CD4-positive, alpha-beta T cell treated with Interleukin-10 for 1 hour (primary cell): ENCODE measurements at places on chromosomes 1 and 21.

GRCh38 chr1:109120356-109120755 lies 6.4 kb downstream of the ELAPOR1 start:
- no peak for DNase-seq

DNA sequence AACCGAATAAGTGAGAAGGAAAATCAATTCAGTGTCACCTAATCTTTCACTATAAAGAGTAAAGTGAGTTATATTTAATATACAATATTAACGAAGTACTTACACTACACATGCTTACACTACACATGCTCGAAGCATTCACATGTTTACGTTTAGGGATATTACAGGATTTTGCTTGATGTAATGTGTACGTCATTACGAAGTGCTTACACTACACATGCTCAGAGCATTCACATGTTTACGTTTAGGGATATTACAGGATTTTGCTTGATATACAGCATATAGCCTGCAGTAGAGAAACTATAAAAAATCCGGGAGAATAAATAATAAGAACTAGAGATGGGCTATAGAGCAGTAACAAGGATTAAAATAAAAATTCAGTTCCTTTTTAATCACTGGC lies 538.8 kb upstream of the CXADR start:
- no peak for DNase-seq

DNA sequence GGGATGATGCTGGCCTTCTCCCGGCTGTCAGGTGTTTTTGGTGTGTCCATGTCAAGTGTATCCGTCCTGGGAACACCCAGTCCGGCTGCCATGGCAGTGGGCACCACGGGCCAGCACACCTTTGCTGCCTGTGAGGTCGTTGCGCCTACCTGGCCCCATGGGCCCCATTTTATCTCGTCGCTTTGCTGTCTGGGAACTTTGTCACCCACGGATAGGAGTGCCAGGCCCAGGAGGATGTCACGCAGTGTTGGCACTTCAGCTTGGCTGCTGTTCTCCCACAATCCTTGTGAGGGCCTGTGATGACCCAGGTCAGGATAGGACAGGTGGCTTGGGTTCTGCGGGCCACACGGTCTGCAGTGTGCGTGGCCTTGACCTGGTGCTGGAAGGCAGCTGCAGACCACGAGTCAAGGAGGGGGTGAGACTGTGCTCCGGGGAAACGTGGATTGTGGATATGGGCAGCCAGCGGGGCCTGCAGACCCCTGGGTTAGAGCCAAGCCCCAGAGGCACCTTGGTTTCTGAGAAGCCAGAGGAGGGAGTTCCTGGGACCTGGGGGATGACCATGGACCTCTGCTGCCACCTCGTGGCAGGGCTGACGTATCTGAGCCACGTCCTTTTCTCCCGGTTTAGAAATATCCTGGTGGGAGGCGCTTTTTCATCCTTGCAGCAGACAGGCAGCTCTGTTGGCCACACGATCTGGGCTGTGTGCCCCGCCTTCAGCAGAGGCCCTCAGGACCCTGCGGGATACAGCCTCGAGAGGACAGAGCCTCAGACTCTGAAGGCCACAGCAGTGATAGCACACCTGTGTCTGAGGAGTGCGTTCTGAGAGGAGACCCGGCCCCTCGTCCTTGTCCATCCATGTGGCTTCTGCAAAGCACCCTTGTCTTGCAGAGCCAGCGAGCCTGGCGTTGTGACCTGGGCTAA lies 161.1 kb upstream of the COL6A1 start:
- peak; percentile 77 for DNase-seq

DNA sequence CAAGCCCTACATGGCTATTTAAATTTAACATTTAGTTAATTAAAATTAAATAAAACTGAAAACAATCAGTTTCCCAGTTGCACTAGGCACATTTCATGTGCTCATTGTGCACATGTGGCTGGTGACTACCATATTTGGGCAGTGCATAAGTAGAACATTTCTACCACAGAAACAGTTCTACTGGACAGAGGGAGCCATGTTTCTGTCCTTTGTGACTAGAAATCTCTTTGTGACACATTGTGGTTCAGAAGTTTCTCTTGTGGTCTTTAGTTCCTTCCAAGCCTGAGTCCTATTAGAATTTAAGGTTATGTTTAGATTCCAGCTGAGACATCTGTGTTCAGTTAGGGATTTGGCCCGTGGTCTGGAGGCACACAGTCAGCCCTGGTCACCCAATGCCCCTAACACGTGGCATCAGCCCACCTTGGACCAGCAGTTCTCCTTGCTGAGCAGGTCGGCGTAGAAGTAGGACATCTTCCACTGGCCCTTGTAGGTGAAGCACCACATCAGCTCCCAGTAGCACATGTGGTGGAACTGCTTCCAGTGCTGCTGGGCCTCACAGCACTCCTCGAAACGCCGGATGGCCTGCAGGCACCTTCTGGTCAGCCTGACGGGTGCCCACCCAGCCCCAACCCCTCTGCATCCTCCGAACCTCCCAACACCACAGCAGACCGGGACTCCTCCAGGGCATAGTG lies 29.1 kb downstream of the TTC39A start:
- no peak for DNase-seq

DNA sequence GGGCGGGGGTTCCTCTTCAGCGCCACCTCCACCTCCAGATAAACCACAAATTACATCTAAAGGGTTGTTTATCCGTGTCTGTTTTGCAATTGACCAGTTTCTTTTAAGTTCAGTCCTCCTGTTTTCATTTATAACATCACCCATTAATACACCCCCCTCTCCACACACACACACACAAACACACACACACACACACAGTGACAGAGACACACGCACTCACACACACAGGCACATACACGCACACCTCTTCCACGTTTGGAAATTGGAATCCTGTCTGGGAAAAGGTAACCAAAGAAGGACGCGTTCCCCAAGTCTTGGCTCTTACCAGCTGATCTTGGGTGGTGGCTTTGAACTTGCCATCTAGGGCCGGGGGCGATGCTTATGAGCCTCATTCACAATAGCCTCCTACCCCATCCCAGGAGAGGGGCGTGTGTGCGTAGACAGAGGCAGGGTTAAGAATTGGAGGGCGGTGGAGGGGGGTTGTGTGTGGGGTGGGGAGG lies 442 bp upstream of the CSMD2 start:
- no peak for DNase-seq

GRCh38 chr1:77834771-77835334 lies 53.6 kb upstream of the NEXN start:
- DNase-seq = no peak

- DNase-seq = no peak
These were observed 47.4 kb downstream of the PRKCZ start for GRCh38 chr1:2097386-2098300.

DNA sequence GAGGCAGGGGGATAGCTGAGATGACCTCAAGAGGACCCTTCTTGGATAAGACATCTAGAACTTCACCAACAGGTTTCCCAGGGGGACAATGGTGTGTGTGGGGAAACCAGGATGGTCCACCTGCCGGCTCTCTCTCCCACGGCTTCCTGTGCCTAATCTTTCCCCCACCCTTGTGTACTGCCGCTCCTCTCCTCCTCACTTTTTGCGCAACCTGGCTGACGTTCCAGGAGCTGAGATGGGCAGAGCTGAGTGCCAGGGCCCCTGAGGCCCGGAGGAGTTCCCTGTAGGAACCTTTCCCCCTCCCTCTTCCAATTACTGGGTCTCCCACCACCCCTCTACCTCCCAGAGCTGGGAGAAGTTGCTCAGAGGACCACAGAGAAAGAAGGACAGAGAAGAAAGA lies 6.9 kb downstream of the SLC26A9 start:
- DNase-seq = no peak

DNA sequence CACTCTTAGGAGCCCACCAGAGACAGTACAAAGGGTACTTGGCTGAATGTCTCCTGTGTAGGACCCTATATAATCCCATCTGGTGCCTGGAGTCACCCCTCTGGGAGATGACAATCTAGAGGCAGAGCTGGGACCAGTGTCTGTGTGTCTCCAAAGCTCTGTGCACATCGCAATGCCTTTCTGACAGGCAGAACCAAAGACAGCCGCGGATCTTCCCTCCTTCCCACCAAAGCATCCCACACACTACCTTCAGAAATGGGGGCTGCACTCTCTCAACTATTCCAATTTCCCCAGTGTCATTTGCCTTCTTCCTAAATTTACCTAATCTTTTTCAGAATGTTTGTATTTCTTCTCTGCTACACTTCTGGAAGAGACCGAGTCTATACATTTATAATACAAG lies 12.0 kb downstream of the PGBD5 start:
- DNase-seq = no peak

DNA sequence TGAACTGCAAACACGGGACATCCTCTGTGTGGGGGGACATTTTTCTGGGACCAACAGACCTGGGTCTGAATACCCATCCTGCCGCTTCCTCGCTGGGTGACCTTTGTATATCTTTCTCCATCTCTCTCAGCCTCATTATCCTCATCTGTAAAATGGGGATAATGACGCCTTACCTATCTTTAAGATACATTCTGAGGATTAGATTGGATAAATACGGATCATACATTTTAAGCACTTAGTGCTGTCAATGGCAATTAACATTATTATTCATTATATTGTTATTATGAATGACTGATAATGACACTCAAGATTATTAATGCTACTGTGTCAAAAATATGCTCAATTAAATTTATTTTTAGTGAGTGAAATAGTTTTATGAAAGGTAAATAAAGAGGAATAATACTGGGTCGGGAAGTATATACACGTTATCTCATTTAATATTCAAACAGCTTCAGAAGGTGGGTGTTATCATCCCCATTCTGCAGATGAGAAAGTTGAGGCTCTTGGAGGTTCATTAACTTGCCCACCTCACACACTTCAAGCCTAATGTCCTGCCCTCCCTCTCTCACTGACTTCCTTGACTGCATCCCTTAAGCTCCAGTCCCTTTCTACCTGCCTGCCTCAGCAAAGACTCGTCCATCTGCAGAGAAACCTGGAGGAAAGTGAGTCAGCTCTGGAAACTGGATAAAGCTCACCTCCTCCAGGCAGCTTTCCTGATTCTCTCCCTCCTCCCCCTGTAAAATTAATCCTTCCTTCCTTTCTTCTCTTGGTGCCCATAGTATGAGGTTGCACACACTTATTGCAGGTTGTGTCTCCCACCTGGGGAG lies 120.7 kb upstream of the JUN start:
- DNase-seq = no peak

- DNase-seq = no peak
These were observed 29.0 kb upstream of the SLC19A2 start for GRCh38 chr1:169514566-169515270.

- no peak for DNase-seq
These were observed 28.4 kb downstream of the TRIM45 start for GRCh38 chr1:117093091-117093534.

DNA sequence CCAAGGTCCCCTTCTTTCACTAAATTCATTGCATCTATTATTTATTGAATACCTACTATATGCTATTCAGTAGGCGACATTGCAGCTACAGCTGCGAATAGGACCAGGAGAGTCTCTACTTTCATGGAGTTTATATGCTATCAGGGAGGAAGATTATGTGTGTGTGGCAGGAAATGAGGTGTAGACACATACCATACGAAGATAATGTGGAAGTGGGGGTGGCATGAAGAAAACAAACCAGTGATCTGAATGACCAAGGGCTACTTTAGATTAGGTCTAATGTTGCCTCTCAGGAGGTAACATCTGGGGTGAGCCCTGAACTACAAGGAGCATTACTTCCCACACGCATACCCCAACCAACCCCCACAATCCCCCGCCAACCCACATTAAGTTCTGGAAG lies 1.0 kb upstream of the PPIH start:
- DNase-seq = peak; percentile 7

- DNase-seq = no peak
These were observed 1021.6 kb downstream of the NCAM2 start for GRCh38 chr21:22019766-22020165.

- DNase-seq = no peak
These were observed 28.0 kb upstream of the PLEKHG5 start for GRCh38 chr1:6519491-6519934.

- no peak for DNase-seq
These were observed 254.4 kb downstream of the RHOU start for GRCh38 chr1:228989676-228989991.

- DNase-seq = no peak
These were observed 382.0 kb upstream of the PROX1 start for GRCh38 chr1:213605732-213606131.

DNA sequence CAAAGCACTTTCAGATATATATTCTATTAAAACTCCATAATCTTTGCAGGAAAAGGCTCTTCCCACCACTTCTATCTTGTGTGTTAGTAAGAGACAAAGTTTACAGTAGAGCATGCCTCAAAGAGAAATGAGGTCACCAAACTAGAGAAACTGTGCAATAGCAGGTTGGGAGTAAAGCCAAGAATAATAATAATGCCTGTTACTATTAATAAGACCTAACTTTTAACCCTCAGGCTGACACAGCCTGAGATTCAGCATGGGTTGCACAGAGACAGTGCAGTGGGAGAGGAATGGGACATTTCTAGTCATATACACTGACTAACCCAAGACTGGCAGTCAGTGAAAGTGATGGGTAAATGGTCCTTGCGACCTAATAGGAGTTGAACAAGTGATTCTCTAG lies 320.2 kb upstream of the NFIA start:
- DNase-seq = no peak
